ENCODE measurements at places on chromosomes 4 and X. TPM values are rescaled to one million over a fixed set of nuclear protein-coding genes. Genes with fewer than 3 reads are reported as not detected.

DNA sequence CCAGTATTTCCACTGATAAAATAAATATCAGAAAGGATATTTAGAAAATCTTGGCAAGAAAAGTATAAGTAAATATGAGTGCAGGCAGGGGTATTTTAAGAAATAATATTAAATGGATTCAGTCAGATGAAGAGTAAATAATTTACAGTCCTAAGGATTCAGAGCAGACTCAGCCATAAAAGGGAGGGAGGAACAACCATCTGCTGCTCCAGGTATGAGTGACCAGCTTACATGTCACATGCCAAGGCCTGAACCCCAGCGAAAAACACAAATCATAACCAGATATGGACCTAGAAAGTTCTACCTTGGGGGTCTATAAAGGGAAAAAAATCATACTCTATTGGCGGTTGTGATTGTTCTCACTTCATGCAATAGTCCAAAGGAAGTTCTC lies 166.8 kb downstream of the COL4A6 start:
- no peak for DNase-seq
- no peaks in the 10 kb centered on the region for H3K36me3 ChIP-seq
- H3K4me1 ChIP-seq = no peaks in the 10 kb centered on the region
- H3K27ac ChIP-seq = no peak overlapping the region
- H3K4me3 ChIP-seq = no peak overlapping the region
- H3K27me3 ChIP-seq = no peaks in the 10 kb centered on the region

GRCh38 chr4:172995161-172995560 lies 173.4 kb upstream of the GALNT7 start:
- peaks cover 5% of the 10 kb centered on the region for H3K4me1 ChIP-seq
- no peak overlapping the region for H3K4me3 ChIP-seq
- H3K36me3 ChIP-seq = no peaks in the 10 kb centered on the region
- H3K27me3 ChIP-seq = no peaks in the 10 kb centered on the region
- no peak overlapping the region for H3K27ac ChIP-seq
- DNase-seq = no peak

GRCh38 chrX:139113708-139114107 lies 402.2 kb upstream of the FGF13 start:
- no peak overlapping the region for H3K4me3 ChIP-seq
- no peaks in the 10 kb centered on the region for H3K36me3 ChIP-seq
- no peak overlapping the region for H3K27ac ChIP-seq
- peaks cover 4% of the 10 kb centered on the region for H3K4me1 ChIP-seq
- DNase-seq = no peak

The KIAA0232 gene
- total RNA-seq = 27.2 TPM

GRCh38 chrX:103791826-103792485 lies 15.3 kb downstream of the PLP1 start:
- no peak overlapping the region for H3K4me3 ChIP-seq
- peak overlapping the region; percentile 90 for H3K27ac ChIP-seq
- peaks cover 5% of the 10 kb centered on the region for H3K36me3 ChIP-seq
- DNase-seq = no peak

- no peak overlapping the region for H3K4me3 ChIP-seq
- H3K4me1 ChIP-seq = no peaks in the 10 kb centered on the region
Measured at GRCh38 chrX:153317306-153317705, 4.3 kb downstream of the PNMA6F start.

DNA sequence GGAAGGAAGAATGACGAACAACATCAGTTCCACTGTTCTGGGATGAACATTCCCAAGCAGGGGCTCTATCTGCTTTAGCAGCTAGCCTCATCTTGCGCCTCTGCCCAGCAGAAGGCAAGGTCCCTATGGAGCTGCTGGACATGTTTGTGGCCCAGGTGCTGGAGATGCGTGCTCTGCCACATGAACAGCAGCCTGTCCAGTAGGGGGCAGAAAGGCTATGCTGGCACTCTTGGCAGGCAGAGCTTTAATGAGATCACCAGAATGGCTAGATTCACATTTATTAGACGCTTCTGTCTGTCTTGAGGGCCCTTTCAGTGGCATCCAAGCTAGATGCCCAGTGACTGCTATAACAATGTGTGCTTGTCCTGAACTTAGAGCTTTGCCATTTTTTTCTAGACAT lies 1826.0 kb downstream of the STIM2 start:
- H3K36me3 ChIP-seq = no peaks in the 10 kb centered on the region
- no peaks in the 10 kb centered on the region for H3K27me3 ChIP-seq
- peak; percentile 69 for DNase-seq
- H3K27ac ChIP-seq = no peak overlapping the region
- no peak overlapping the region for H3K4me3 ChIP-seq

The NAA11 gene
- total RNA-seq = not detected

DNA sequence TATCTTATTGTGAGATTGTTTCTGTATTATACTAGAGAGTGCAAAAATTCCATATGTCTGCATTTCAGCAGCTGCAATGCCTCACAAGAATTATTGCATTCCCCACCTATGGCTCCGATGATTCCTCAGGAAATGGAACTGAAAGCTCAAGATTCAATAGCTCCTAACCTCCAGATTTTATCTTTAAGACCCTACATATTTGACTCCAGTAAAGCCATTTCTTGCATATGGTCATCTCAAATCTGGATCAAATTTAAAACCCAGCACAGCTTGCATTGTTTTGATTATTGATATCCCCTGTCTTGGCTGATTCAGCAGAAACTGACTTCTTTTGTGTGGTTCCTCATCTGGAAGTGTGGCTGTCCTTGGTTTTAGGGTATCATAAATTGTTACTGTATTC lies 142.6 kb downstream of the CORIN start:
- no peak overlapping the region for H3K4me3 ChIP-seq
- H3K27me3 ChIP-seq = no peaks in the 10 kb centered on the region
- no peak overlapping the region for H3K27ac ChIP-seq
- no peak for DNase-seq

DNA sequence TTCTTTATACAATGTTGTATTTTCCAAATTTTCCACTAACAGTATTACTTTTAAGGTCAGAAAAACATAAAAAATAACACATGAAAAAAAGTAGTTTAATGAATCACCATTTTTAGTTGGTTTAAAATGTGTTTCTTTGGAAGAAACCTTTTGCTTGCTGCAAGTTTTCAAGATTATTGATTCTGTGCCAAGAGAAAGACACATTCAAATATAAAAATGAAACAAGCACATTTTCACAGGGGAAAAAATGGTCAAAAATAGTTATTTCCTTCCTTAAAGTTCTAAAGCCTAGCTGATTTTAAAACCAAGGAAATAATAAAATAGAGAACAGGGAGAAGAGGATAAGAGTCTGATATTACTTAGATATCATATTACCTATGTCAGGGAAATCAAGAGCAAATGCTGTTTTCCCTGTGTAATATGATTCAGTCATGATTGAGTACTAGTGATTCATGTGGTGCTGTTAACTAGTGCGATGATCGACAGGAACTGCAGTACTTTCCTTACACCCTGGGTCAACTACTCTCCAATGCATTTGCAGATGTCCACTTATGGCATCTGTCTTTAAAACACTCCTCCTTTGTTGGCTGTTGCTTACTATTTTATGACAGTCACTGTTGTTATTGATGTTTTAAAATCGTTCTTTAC lies 103.8 kb downstream of the CAMK2D start:
- peaks cover 6% of the 10 kb centered on the region for H3K4me1 ChIP-seq
- no peak for DNase-seq
- H3K36me3 ChIP-seq = no peaks in the 10 kb centered on the region
- H3K27me3 ChIP-seq = no peaks in the 10 kb centered on the region
- no peak overlapping the region for H3K4me3 ChIP-seq

All from endothelial cell (in vitro differentiated cells).